ENCODE measurements at places on chromosomes 1 and 21. TPM values are rescaled to one million over a fixed set of nuclear protein-coding genes. Genes with fewer than 3 reads are reported as not detected.

TTLL10 gene
- total RNA-seq, result not detected

MEX3A gene
- 1.2 TPM for total RNA-seq

LAMTOR2 gene
- 68.1 TPM for total RNA-seq

MCOLN3 gene
- total RNA-seq, result 6.9 TPM

NTMT2 gene
- total RNA-seq, result not detected

SPOCD1 gene
- 17.4 TPM for total RNA-seq

TOE1 gene
- total RNA-seq, result 6.6 TPM

TNFSF18 gene
- total RNA-seq, result not detected

NUAK2 gene
- 0.43 TPM for total RNA-seq

TAS1R1 gene
- total RNA-seq, result 0.17 TPM

TRIM45 gene
- 3.8 TPM for total RNA-seq

OPTC gene
- total RNA-seq, result not detected

C1orf159 gene
- total RNA-seq, result 2.1 TPM

LEPR gene
- 16.7 TPM for total RNA-seq

HOOK1 gene
- total RNA-seq, result not detected

FAM110D gene
- total RNA-seq, result not detected

NTNG1 gene
- 18.3 TPM for total RNA-seq

HES2 gene
- total RNA-seq, result 0.09 TPM

CGN gene
- total RNA-seq, result under 0.01 TPM

RHOU gene
- total RNA-seq, result 0.17 TPM

BEST4 gene
- total RNA-seq, result 0.26 TPM

SPATA45 gene
- total RNA-seq, result not detected

AIRE gene
- total RNA-seq, result not detected

CNKSR1 gene
- not detected for total RNA-seq

LAPTM5 gene
- total RNA-seq, result under 0.01 TPM

SYF2 gene
- 45.4 TPM for total RNA-seq

AMY1A gene
- not detected for total RNA-seq

RGS7 gene
- under 0.01 TPM for total RNA-seq

EDARADD gene
- under 0.01 TPM for total RNA-seq

OR6K3 gene
- total RNA-seq, result not detected

SMIM1 gene
- total RNA-seq, result 4.1 TPM

CYP4A11 gene
- total RNA-seq, result not detected

TSSK3 gene
- total RNA-seq, result 0.86 TPM

CDC20 gene
- total RNA-seq, result 1.2 TPM

SPRR2F gene
- total RNA-seq, result not detected

OR14A16 gene
- total RNA-seq, result not detected

PALMD gene
- total RNA-seq, result 0.60 TPM

HPCA gene
- not detected for total RNA-seq

TSPEAR gene
- not detected for total RNA-seq

OR2T29 gene
- total RNA-seq, result not detected

OR2L5 gene
- total RNA-seq, result not detected

MAP10 gene
- total RNA-seq, result 1.4 TPM

L1TD1 gene
- total RNA-seq, result not detected

LIPI gene
- total RNA-seq, result not detected

ICOSLG gene
- 0.16 TPM for total RNA-seq

KRTAP19-3 gene
- not detected for total RNA-seq

FALEC gene
- 1.6 TPM for total RNA-seq

DHRS3 gene
- total RNA-seq, result 152 TPM

CRNN gene
- under 0.01 TPM for total RNA-seq

SIKE1 gene
- total RNA-seq, result 70.4 TPM

BRDT gene
- total RNA-seq, result not detected

FMOD gene
- total RNA-seq, result 3.6 TPM

MATN1 gene
- not detected for total RNA-seq

ADAMTSL4 gene
- total RNA-seq, result 16.7 TPM

RNF223 gene
- not detected for total RNA-seq

MT1HL1 gene
- total RNA-seq, result not detected
